ENCODE measurements at places on chromosomes 11 and 22. TPM values are rescaled to one million over a fixed set of nuclear protein-coding genes. Genes with fewer than 3 reads are reported as not detected.

DNA sequence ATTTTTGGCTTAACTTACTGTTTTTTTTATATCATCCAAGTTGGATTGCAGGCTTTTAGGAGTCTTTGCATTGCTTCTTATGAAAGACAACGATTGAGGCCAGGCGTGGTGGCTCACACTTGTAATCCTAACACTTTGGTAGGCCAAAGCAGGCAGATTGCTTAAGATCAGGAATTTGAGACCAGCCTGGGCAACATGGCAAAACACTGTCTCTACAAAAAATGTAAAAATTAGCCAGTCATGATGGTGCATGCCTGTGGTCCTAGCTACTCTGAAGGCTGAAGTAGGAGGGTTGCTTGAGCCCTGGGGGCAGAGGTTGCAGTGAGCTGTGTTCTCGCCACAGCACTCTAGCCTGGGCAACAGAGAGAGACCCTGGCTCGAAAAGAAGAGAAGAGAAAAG, 56.6 kb downstream of the BID start:
- no peak for DNase-seq

GRCh38 chr11:111745719-111746504, 20.3 kb downstream of the PPP2R1B start:
- DNase-seq, result no peak

DNA sequence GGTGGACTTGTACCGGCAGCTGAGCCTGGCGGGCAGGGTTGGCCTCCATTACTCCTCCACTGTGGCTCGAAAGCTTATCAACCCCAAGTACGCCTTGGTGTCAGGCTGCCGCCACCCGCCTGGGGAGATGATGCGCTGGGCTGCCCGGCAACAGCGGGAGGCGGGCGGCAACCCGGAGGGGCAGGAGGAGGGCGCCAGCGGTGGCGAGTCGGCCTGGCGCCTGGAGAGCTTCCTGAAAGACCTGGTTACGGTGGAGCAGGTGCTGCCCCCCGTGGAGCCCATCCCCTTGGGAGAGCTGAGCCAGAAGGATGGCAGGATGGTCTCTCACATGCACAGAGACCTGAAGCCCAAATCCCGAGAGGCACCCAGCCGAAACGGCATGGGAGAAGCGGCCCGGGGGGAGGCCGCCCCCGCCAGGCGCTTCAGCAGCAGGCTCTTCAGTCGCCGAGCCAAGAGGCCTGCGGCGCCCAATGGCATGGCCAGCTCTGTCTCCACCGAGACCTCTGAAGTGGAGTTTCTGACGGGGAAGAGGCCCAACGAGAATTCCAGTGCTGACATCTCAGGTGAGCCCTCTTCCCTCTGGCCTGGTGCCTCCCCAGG, 26.7 kb downstream of the FAM83F start:
- no peak for DNase-seq

- DNase-seq, result no peak
Observed at GRCh38 chr11:77517226-77517625, 43.3 kb upstream of the PAK1 start.

DNA sequence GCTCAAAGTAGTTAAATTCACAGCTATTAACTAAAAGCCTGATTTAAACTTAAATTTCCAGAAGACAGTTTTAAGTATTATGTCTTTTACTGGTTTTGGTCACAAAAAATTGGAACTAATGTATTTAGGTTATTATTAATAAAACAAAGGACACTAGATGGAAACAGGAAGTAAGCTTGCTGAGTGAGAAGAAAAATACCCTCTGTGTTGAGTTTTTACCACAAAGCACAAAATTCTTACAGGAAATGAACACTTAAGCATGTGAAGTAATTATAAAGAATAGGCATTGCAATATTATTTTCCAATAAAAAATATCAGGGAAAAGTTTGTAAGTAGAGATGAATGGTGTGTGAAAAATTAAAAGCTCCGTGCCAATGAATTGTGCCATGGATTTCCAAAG, 46.3 kb downstream of the PIK3C2A start:
- no peak for DNase-seq

- DNase-seq, result peak; percentile 88
Observed at GRCh38 chr22:29030618-29031226, 30.9 kb downstream of the C22orf31 start.

DNA sequence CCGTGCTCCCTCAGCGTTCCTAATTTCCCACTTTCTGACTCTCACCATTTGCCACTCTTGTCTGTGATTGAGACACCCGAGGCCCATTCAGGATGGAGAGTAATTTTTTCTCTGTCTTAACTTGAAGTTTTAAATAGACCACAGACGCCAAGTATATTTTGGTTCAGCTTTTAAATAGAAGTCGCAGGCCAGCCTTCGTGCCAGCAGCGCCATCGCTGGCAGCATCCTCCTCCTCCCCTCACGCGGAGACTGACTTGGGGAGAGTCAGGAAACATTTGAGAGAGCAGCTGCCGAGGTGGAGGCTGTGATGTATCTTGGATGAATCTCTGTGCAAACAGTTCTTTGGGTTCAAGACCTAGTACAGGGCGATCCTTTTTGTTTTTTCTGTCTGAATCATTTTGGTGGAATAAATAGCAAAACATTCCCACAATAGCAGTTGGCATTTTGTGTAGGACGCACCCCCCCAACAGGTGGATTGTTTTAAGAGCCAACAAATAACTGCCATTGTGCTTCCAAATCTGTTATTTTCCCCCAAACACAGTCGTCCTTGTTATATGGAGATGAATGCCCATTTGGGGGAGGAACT, 889 bp upstream of the DMC1 start:
- DNase-seq, result peak; percentile 64

DNA sequence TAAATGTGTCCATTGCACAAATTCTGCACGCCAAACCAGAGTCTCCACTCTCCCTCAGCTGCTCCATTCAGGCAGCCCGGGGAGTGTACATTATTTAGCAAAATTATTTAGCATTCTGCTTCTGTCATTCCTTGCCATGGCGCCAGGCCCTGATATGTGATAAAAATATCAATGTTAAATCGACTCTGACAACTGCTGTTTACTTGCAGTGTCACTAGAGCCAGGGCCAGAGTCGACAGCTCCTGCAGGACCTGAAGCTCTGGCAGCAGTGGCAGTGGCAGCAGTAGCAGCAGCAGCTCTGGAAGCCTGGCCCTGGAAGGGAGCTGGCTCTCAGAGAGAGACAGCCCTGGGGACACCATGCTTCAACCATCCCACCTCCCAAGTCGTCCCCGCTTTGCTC, 224.5 kb downstream of the BUD13 start:
- DNase-seq, result no peak

GRCh38 chr11:107785401-107785800, 73.2 kb downstream of the SLC35F2 start:
- no peak for DNase-seq

DNA sequence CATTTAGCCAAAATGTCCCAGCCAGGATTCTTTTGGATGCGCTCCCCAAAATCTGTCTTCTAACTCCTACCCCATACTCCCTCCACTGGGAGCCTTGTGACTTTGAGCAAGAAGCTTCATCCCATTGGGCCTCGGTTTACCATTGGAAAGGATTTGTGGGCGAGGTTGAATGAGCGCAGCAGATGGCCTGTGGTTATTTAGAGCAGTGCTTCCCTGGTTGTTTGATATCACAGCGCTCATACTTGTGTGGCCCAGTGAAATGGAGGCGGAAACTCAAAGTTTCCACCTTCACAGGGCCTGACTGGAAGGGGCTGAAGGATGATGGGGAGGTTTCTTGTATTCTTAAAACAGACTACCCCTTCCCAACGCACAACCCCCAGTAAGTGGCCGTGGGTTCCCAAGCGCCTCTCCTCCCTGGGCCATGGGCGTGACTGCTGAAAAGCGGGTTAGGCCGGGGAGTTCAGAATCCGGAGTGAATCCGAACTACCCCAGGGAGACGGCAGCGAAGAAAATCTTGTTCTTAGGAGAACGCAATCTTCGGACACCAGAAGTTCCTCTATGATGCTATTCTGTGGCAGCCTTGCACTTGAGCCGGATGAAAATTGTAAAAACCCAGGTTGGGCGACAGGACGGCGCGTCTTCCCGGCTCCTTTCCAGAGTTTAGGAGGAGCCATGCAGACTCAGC, 1.2 kb upstream of the ATF4 start:
- DNase-seq, result no peak

Gene PGA5
- not detected for total RNA-seq

Gene GNG3
- total RNA-seq, result not detected

Gene SCARF2
- total RNA-seq, result 24.1 TPM

Gene SF3A1
- 110 TPM for total RNA-seq

Gene LINC01488
- total RNA-seq, result not detected

All from upper lobe of left lung (tissue), 6 donors.